ENCODE measurements at places on chromosomes 12 and 14.

- DNase-seq, result no peak
These were observed 447.5 kb downstream of the ADAMTS20 start for GRCh38 chr12:43104494-43104893.

- DNase-seq, result no peak
These were observed 57.7 kb downstream of the ATP2A2 start for GRCh38 chr12:110338754-110339153.

DNA sequence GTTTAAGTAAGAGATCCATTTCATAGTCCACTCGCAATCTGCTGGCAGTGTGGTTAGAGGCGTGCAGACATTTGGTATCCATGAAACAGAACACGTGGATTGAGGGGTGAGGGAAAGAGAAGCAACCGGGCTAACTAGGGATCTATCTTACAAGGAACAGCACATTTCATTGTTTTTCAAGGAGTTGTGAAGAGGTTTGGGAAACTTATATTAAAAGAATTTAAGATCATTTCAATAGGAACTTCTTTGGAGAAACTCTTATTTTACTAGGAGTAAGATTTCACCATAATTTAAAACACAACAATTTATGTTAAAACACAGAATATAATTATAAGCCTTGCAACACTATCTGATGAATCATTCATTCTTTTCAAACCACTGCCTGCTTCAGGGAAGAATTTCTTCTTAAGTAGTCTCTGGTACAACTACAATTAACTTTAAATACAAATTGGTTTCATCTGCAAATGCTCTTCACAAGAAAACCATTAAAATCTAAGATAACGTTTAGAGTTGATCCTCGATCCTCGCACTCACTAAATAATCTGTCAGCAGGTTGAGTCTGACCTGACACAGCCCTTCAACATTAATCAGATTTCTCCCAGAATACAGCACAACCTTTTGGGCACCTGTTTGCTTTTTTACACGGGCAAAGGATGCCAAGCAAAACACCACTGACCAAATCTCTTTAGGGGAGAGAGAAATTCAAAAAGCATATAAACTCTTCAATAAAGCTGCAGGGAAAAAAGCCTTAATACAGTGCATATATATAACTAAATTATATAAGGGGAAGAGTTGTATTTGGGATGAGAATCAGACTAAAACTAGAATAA lies 27.3 kb downstream of the PPTC7 start:
- DNase-seq, result no peak

DNA sequence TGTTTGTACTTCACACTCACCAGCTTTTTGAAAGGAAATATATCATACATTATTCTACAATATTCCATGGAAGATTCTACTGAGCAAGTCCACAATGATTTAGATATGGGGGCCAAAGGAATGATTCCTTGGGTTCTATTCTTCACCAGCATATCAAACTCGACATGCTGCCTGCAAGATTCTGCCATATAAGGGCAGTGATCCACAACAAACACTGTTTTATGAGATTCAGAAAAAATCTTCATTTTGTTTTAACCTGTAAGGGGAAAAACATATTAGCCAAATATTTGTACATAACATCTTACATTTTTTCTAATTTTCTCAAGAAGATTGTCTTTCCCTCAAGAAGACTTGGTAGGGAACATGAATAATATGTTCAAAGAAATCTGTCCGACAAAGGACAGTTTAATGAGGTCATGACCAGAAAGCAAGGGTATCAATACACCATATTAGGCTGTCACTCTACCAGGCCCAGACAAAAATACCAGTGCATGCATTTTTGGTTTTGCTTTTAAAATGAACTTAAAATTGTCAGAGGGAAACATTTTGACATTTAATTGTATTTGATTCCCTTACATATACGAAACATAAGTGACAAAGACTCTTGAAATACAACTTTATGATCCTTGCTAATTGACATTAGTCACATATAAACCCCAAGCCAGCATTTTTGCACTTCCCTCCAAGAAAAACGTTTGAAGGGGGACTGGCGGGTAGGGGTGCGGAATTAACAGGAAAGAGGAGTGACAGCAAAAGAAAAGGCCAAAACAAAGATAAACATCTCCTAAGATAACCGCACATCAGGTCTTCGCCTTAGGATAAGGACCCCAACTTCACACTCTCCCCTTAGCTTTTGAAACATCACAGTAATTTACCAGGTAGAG lies 980 bp downstream of the INTS13 start:
- DNase-seq, result no peak

DNA sequence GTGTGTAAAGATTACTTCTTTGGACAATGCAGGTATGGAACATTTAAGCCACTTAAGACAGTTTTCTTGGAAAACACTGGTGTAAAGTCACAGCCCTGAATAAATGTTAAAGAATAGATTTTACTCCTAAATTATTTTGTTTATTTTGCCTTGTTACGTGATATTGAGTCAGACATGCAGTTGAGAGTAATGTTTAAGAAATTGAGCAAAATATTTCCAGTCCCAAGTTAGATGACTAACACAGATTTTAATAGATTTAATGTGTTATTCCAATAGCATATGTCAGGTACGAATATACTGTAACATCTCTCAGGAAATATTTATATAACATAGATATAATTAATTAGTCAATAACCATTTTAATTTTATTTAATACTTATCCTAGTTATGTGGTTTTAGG lies 1361.7 kb downstream of the FSCB start:
- no peak for DNase-seq

GRCh38 chr14:21384494-21384851 lies 654 bp upstream of the SUPT16H start:
- no peak for DNase-seq

GRCh38 chr14:24674204-24674970 lies 40.4 kb upstream of the GZMB start:
- DNase-seq, result no peak

DNA sequence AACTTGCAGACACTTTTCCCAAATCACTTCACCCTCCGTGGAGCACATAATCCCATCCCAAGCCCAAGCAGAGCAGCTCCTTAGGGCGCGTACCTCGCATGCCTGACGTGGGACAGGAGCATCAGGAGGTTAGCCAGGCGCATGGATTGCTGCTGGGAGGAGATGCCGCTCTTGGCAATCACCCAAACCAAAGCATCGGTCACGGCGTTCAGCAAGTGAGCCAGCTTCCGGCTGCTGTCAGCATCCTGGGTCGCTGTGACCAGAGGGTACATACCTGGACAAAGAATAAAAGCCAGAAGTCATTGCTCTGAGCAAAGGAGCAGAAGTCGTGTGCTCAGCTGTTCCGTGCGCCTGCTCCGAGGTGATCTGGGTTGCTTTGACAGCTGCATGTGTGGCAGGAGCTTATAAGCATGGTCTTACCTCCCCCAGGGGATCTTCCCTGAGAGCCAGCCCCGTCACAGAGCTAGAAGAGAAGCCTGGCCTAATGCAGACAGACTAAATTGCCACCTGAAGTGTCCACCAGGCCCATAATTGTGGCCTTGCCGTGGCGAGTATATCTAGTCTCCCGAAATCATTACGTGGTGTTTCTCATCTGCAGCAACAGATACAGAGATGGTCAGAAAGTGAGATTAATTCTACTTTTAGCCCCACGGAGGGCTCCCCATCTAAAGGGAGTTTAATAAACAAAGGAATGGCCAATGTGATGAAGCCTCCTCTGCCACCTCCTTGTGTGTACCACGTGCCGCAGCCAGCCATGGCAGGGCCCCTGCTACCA lies 59.1 kb downstream of the ESR2 start:
- no peak for DNase-seq

GRCh38 chr12:97022536-97023230 lies 115.6 kb downstream of the NEDD1 start:
- DNase-seq, result no peak

Measured in vagina (tissue), 2 donors.